CD4-positive, alpha-beta T cell treated with Interleukin-6 at 100 ng/mL for 8 hours (primary cell): ENCODE measurements at places on chromosomes 5 and 9.

- no peak for DNase-seq
These were observed 42.9 kb upstream of the GRIA1 start for GRCh38 chr5:153447534-153447933.

DNA sequence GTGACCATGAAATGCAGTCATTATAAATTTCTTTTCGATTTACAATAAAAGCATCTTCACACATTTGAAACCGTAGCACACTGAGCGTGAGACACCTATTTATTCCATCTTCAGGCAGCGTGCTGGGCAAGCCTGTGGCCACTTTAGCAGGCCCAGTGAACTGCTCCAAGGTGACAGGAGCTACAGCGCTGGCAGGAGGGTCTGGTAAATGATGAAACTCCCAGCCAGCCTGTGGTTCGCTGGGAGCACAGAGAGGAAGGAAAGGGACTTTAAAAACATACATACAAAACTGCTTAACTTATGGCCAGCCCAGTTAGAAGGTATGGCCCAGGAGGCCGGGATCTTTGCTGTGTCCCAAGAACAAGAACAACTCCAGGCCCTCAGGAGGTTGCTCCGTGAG lies 5.1 kb downstream of the RAPGEF1 start:
- DNase-seq: no peak

GRCh38 chr9:133484671-133485437 lies 6.0 kb upstream of the SLC2A6 start:
- DNase-seq: no peak

GRCh38 chr5:164335837-164336236 lies 830.4 kb downstream of the MAT2B start:
- DNase-seq: no peak

- DNase-seq: no peak
These were observed 107.4 kb downstream of the SNX18 start for GRCh38 chr5:54624805-54625568.

- no peak for DNase-seq
These were observed 160.6 kb downstream of the C9orf152 start for GRCh38 chr9:110047232-110047954.

DNA sequence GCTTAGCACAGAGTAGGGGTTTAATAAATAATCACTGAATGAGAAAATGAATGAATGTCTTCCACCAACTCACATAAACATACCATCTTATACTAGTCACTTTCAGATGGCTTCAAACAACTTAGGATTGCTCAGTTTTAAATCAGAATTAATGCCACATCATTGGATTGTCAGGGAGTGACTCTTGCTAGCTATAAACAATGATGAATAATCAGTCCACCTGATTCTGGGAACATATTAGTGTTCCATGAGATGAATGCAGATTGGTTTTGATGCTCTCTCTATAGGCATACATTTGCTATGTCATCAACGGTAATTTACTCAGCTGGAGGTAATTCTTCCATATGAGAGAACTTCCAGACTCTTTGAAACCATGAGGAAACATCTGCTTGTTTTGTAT lies 97.4 kb downstream of the CDH9 start:
- no peak for DNase-seq

- no peak for DNase-seq
These were observed 17.2 kb upstream of the ROR2 start for GRCh38 chr9:91967259-91967658.

DNA sequence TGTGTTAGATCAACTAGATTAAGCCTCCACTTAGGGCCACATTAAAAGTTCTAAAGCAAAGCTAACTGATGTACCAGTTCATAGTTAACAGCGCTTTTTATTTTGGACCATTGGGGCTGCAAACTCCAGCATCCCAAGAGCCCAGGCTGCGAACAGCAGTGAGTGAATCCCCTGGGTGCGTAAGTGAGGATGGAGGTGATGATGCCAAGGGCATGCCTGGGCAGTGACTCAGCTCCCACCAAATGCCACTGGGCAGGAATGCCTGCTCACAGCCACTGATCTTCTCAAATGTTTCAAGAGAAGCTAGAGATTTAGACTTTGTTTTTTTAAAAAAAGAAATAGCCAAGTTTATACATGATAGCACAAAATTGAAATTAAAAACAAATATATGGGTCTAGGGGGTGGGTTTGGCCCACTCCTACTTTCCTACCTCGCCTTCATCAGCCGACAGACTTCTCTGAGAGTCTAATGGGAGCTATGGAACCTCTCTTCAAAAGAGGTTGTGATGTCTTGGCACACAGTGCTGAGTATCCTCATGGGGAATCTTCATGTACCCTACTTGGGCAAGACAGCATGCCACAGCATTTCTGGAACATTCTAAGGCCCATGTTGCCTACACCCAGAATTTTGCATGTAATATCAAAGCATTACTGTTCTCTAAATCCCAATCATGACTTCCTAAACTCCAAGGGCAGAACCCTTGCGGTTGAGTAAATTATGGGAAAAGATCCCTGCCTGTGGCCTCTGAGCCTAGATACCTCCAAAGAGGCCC lies 398.1 kb downstream of the EBF1 start:
- no peak for DNase-seq

DNA sequence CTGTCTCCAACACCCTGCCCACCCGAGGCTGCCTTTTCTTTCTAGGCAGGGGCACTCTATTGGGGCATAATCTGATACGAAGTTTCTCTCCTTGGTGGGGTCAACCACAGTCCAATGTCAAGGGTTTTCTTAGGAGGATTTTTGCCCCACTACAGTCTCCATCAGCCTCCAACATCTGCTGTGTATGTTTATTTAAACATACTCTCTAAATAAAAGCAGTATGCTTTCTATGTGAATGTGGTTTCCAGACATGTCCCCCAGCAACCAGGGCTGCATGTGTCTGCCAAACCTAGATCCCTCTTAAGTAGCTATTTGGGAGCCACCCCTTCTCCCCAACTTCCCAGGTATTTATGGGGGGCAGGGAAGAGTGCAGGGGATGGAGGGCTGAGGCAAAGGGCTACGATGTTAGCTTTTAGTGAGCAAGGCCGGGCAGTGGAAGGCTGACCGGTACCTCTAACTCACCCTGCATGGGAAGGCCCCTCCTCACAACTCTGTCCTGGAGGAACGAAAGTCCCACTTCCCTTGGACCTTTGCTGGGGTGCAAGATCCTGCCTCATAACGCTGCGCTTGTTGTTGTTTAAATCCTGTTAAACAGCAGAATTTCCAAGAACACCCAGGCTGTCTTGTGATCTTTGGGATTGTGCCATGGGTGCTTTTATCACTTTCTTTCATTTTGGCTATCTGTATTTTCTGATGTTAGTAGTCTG lies 75.4 kb downstream of the NREP start:
- DNase-seq: no peak

DNA sequence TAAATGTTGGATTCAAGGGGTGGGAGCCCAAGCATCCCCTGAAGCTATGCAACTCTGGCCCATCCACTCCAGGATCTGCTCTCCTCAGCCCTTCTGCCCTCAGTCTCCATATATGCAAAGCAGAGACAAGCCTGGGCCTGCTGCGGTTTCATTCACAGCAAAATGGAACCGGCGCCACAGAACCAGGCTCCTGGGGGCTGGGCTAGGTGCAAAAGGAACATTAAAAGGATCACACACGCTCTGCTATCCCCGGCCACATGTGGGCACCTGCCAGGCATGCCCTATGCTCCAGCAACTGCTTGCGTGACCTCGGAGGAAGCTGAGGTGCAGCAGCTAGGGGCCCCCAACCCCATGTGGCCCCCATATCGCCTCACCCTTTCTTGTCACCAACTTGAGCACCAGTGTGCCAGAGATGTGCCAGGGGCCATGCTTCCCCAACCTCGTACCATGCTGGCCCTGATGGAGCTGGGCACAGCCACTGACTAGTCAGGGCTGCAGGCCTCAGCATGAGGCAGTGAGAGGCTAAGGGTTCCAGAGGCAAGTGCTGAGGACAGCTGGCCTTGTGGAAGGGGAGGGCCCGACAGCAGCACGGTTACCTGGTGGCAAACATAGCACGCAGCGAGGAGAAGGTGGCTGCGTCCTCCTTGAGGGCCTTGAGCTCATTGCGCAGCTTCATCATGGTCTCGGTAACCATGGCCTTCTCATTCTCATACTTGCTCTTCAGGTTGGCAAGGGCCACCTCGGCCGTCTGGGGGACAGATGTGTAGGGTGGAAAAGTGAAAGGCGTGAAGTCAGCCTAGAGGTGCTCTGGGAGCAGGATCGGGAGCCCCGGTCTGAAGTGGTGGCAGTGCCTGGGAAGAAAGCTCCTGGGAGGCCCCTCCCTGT lies 47.2 kb downstream of the BICD2 start:
- DNase-seq: no peak

- no peak for DNase-seq
These were observed 286.4 kb upstream of the CDH12 start for GRCh38 chr5:23139338-23140171.

DNA sequence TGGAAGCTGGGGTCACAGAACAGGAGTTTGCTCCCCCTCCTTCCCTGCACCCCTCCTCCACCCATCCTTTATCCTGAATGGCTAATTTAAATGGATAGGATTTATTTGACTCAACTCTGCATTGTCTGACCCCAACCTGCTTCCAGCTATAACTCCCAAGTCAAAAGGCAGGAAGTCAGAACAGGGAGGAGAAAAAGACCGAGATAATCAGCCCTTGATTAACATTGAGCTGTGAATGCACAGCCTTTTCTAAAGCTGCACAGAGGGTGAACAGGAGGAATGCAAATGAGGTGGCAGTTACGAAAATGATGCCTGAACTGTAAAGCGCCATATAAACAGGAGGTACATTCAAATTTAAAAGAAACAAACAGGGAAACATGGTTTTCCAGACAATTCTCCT lies 152.8 kb downstream of the SPOCK1 start:
- no peak for DNase-seq

GRCh38 chr9:111914749-111915424 lies 18.3 kb downstream of the UGCG start:
- peak; percentile 17 for DNase-seq

GRCh38 chr9:89595646-89596045 lies 9.2 kb upstream of the GADD45G start:
- DNase-seq: no peak

DNA sequence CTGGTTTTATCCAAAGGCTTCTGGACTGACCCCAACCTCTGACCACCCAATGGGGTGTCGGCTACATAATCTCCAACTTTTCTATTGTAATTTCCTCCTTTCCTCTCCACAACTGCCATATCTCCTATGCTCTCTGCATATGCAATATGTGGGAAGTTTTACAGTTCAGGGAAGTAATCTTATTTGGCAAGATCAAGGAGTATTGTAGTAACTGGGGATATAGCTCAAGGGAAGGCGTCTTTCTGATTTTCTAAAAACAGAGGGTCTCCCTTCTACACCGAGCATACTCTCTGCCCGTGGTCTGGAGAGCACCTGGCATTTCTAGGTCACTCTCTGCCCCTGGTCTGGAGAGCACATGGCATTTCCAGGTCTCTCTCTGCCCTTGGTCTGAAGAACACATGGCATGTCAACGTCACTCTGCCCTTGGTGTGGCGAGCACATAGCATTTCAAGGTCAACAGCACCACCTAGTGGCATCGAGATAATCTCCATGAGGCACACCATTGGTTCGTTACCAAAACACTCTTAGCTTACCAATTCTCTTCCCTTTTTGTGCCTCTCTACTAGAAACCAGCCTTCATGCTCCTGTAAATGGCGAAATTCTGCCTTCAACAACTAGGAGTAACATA lies 616.4 kb upstream of the NUDT12 start:
- no peak for DNase-seq

DNA sequence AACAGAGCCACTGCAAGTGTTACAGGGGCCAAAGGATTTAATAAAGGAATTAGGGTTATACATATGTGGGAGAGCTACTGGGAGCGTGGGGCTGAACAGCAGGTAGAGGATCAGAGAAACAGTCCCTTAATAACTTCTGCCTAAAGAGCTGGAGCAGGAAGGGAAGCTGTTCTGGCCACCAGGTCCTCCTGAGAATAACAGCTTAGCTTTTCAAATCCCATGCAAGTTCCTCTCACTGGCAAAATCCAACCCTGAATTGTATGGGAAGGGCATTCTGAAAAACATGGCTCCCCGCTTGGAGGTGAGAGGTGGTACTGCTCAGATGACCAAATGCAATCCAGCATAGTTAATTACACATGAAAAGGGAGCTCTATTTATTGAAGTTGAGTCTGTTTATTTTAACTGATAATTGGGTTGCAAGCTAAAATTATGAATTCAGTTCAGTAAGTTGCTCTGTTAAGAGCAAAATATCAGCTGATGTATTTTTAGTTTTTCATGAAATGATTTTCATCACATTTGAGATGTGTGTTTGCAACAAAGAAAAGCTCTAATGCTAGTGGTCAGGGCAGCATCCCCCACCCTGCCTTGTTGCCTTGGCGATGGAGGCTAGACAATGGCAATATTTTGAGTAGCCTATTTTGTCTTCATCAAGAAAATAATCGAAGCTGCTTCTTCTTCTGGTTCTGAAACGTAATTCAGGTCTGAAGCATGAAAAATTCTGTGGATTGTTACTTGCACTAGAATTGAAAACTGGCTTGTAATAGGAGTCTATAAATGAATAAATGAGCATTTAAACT lies 58.4 kb upstream of the SH3GL2 start:
- no peak for DNase-seq

DNA sequence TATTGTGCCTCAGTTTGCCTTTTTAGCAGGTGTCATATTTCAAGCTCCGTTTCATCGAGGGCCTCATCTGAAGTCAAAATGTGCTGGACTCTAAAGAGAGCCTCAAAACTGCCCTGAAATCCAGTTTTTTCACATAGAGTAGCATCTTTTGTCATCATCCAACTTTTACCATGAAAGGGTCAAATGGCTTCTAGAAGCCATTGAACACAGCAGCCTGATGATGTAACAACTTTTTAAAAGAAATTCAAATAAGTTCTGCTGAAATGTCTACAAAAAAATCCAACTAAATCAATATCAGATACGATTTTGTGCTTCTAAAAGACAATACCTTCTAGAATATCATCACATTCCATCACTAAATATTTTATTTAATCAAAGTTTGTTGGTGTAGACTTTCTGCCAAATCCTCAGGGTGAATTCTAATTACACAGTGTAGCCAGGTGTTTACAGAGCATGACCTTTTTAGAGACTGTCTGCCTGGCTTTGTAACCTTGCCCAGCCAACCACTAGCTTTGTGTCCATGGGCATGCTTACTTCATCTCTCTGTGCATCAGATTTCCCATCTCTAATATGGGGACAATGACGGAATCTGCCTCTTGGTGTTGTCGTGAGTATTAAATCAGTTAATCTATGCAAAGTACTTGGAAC lies 505.0 kb downstream of the EBF1 start:
- no peak for DNase-seq

DNA sequence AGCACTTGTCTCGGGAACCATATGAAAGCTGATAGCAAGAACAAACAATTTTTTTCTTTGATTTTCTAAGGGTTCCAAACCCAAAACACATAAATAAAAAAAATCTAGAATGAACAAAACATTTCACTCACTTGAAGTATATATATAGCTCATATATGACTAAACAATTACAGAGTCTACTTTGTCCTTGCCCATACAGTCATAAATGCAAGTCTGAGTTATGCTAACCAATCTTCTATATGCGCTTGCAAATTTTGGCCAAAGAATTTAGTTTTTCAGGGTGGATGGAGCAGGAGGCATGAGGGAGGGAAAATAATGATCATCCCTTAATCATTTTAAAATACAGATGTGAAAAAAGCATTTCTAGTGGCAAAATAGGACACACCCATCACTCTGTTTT lies 370.1 kb downstream of the BNC2 start:
- DNase-seq: no peak

GRCh38 chr5:29150840-29151239 lies 2042.6 kb upstream of the CDH6 start:
- DNase-seq: no peak
